ENCODE measurements at places on chromosomes 5 and 9. TPM values are rescaled to one million over a fixed set of nuclear protein-coding genes. Genes with fewer than 3 reads are reported as not detected.
A peak's percentile ranks its signal among the peaks of the same experiment; 100 is the strongest.

Gene LCN15
- total RNA-seq, result not detected

Gene GLRA1
- total RNA-seq, result not detected

- H3K4me3 ChIP-seq, result no peak overlapping the region
- no peaks in the 10 kb centered on the region for H3K27me3 ChIP-seq
- H3K27ac ChIP-seq, result no peak overlapping the region
- no peak for DNase-seq
- H3K4me1 ChIP-seq, result no peaks in the 10 kb centered on the region
Observed at GRCh38 chr5:126909856-126910255, 120.5 kb downstream of the MARCHF3 start.

- H3K27ac ChIP-seq, result peak overlapping the region; percentile 90
- H3K4me3 ChIP-seq, result peak overlapping the region; percentile 72
Observed at GRCh38 chr9:93028448-93029006, 30.0 kb upstream of the SUSD3 start.

GRCh38 chr9:86978413-86978812 is 31.1 kb upstream of the GAS1 start:
- no peaks in the 10 kb centered on the region for H3K4me1 ChIP-seq
- no peak overlapping the region for H3K4me3 ChIP-seq
- H3K36me3 ChIP-seq, result no peaks in the 10 kb centered on the region

Gene CAMK2A
- not detected for total RNA-seq

Gene PHF24
- not detected for total RNA-seq

Gene LCN9
- total RNA-seq, result not detected

Gene IL13
- 32.9 TPM for total RNA-seq

GRCh38 chr9:12817702-12818101 is 42.9 kb downstream of the LURAP1L start:
- H3K4me1 ChIP-seq, result no peaks in the 10 kb centered on the region
- H3K27me3 ChIP-seq, result no peaks in the 10 kb centered on the region

DNA sequence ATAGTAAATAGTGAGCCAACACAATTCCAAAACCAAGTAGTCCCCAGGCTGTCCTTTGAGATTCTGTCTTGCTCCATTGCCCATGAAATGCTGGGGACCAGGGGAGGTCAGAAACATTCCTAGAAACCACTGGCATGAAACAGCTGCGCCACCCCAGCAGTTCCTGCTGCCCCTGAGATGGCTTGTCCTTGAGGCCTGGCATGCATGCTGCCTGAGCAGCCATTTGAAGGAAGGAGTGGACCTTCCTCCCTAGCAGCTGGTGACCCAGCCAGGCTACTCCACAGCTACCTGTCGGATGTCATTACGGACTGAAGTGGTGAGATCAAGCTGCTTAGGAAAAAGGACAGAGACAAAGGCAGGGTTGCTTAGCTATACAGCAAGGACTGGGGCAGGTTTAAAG is 260.6 kb downstream of the DENND1A start:
- no peak overlapping the region for H3K27ac ChIP-seq
- no peaks in the 10 kb centered on the region for H3K27me3 ChIP-seq
- DNase-seq, result no peak
- H3K4me1 ChIP-seq, result no peaks in the 10 kb centered on the region
- H3K36me3 ChIP-seq, result peaks cover 14% of the 10 kb centered on the region

Gene FOXD4L4
- total RNA-seq, result not detected

GRCh38 chr5:57947181-57947580 is 464.6 kb upstream of the ACTBL2 start:
- H3K4me1 ChIP-seq, result no peaks in the 10 kb centered on the region

- no peak overlapping the region for H3K4me3 ChIP-seq
- no peaks in the 10 kb centered on the region for H3K4me1 ChIP-seq
- DNase-seq, result no peak
- H3K36me3 ChIP-seq, result no peaks in the 10 kb centered on the region
- no peak overlapping the region for H3K27ac ChIP-seq
Observed at GRCh38 chr9:87630846-87631245, 95.1 kb upstream of the CTSL start.

GRCh38 chr9:136791516-136792276 is 552 bp downstream of the TMEM141 start:
- peaks cover 36% of the 10 kb centered on the region for H3K4me1 ChIP-seq
- peak overlapping the region; percentile 89 for H3K27ac ChIP-seq

DNA sequence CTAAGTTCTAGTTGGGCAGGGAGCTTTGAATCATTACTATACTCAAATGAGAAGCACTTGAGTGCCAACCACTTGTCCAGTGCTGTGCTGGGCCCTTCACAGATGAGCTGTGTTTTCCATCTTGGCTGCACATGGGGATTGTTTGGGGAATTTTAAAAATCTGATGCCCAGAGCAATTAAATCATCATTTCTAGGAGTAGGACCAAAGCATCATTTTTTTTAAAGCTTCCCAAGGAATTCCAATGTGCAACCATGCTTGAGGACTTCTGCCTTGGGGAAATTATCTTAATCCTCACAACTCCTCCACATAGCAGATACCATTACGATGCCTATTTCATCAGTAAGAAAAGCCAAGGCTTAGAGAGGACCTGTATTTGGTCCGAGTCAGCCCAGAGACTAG is 131.4 kb downstream of the TMEM174 start:
- peaks cover 79% of the 10 kb centered on the region for H3K27me3 ChIP-seq
- no peak overlapping the region for H3K4me3 ChIP-seq
- no peak for DNase-seq
- no peak overlapping the region for H3K27ac ChIP-seq
- H3K36me3 ChIP-seq, result peaks cover under 1% of the 10 kb centered on the region

Gene GABRP
- total RNA-seq, result not detected

Gene FCN1
- total RNA-seq, result not detected

DNA sequence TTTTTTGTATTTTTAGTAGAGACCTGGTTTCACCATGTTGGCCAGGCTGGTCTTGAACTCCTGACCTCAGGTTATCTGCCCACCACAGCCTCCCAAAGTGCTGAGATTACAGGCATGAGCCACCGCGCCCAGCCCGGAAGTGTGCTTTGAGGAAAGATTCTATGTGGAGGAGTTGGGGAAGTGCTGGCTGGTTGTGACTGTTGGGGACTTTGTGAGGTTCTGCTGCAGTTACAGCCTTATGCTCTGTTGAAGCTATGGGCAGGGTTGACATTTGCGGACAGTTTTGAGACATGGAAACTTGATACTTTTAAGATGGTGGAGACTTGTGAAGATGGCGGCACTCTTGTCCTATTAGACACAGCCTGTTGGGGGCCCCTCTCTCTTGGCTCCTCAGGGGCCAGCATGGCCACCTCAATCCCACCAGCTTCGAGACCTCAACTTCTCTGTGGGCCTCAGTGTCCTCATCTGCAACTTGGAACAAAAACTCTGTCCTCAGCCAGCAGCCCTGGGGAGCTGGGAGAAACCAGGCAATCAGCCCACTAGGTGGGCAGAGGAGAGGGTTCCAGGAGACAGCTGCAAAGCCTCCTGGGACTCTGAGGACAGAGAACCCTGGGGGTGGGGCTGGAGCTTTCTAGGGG is 24.9 kb downstream of the C9orf50 start:
- no peak for DNase-seq
- H3K36me3 ChIP-seq, result no peaks in the 10 kb centered on the region
- H3K27me3 ChIP-seq, result peaks cover 31% of the 10 kb centered on the region
- no peak overlapping the region for H3K27ac ChIP-seq
- H3K4me1 ChIP-seq, result peaks cover 33% of the 10 kb centered on the region

- H3K27me3 ChIP-seq, result peaks cover 4% of the 10 kb centered on the region
- no peaks in the 10 kb centered on the region for H3K36me3 ChIP-seq
- H3K4me1 ChIP-seq, result peaks cover 3% of the 10 kb centered on the region
- no peak overlapping the region for H3K27ac ChIP-seq
- no peak for DNase-seq
Observed at GRCh38 chr9:136053757-136054142, 41.3 kb downstream of the NACC2 start.

- H3K27ac ChIP-seq, result no peak overlapping the region
- H3K4me1 ChIP-seq, result no peaks in the 10 kb centered on the region
- H3K27me3 ChIP-seq, result peaks cover 43% of the 10 kb centered on the region
Observed at GRCh38 chr9:132793606-132794580, 84.2 kb downstream of the AK8 start.

DNA sequence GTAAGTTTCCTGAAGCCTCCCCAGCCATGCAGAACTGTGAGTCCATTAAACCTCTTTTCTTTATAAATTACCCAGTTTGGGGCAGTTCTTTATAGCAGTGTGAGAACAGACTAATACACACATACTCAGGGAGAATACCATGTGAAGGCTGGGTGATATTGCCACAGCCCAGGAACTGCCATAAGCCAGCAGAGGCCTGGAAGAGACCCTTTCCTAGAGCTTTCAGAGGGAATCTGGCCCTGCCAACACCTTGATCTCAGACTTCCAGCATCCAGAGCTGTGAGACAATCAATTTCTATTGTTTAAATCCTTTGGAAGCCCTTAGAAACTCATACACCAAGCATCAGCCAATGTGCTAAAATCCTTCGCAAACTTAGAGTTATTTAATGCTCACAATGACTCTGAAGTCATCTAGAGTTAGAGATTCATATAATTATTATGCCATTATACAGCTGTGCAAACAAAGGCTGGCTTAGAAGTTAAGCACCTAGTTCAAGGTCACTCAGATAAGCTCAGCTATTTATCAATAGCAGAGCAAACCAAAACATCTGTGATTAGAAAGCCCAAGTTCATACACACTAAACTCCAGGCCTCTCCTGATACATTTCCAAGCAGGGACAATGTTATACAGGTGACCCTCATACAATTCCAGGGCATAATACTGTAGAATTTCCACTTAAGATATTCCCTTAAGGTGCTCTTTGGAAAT is 531.8 kb upstream of the DAP start:
- no peaks in the 10 kb centered on the region for H3K4me1 ChIP-seq
- no peak overlapping the region for H3K27ac ChIP-seq
- no peak for DNase-seq
- H3K4me3 ChIP-seq, result no peak overlapping the region
- no peaks in the 10 kb centered on the region for H3K36me3 ChIP-seq

GRCh38 chr5:78805-79149 is 13.2 kb upstream of the PLEKHG4B start:
- no peak for DNase-seq
- H3K4me3 ChIP-seq, result no peak overlapping the region
- peaks cover 5% of the 10 kb centered on the region for H3K36me3 ChIP-seq
- no peak overlapping the region for H3K27ac ChIP-seq
- H3K4me1 ChIP-seq, result peaks cover 2% of the 10 kb centered on the region

DNA sequence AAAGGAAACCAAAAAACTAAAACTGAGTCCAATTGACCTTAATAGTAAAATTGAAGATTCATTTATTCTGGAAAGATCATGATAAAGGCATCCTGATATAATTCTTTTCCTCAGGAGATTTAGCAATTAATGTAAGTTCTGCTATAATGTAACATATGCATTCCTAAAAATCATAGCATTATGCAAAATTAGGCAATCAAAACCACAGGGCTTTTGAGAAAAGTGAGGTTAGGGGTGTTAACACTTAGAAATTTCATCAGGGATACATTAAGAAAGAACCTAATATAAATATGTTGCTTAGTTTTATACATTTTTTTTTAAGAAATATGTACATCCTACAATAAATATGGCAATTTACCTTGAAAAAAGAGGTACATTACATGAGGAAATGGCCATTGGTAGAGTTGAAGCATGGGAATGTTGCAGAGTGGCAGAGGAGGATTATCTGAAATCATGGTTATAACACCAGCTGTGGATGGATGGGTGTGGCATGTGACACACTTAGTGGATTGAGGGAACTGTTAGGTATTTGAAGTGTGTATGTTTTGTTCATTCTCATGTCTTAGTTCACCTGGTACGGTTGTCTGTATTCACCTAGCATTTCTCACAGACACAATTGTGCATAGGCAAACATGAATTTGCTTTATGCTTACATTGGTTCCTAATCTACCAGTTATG is 51.1 kb downstream of the CCNH start:
- no peaks in the 10 kb centered on the region for H3K27me3 ChIP-seq
- no peak overlapping the region for H3K4me3 ChIP-seq
- DNase-seq, result no peak
- peaks cover 11% of the 10 kb centered on the region for H3K4me1 ChIP-seq
- H3K27ac ChIP-seq, result no peak overlapping the region

- no peak overlapping the region for H3K27ac ChIP-seq
- no peaks in the 10 kb centered on the region for H3K27me3 ChIP-seq
- no peak for DNase-seq
- no peak overlapping the region for H3K4me3 ChIP-seq
- peaks cover 16% of the 10 kb centered on the region for H3K4me1 ChIP-seq
Observed at GRCh38 chr9:125754096-125754495, 6.9 kb downstream of the PBX3 start.

GRCh38 chr9:13163287-13163686 is 116.2 kb downstream of the MPDZ start:
- H3K36me3 ChIP-seq, result no peaks in the 10 kb centered on the region
- H3K27ac ChIP-seq, result no peak overlapping the region
- no peaks in the 10 kb centered on the region for H3K27me3 ChIP-seq
